ENCODE measurements at places on chromosomes 2 and 18.

- no peak for DNase-seq
Measured at GRCh38 chr2:201157694-201158093, 25.2 kb upstream of the CASP10 start.

GRCh38 chr18:31983020-31983419 lies 35.6 kb upstream of the RNF125 start:
- no peak for DNase-seq

DNA sequence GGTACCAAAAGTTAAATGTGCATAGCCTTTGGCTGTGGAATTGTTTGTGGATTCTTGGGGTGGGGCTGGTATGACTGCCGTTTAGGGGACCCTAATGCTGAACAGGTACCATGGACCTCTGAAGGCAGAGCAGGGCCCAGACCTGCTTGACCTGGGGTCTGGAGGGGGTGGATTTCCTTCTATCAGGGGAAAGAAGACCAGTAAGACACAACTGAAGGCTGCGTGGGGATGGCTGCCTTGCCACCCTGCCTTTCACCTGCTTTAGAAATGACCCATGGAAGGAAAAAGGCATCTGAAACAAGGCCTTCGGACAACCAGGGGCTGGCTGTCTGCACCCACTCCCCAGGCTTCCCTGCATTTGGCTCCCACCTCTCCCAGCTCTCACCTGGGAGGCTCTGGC lies 17.7 kb upstream of the RESP18 start:
- no peak for DNase-seq

GRCh38 chr2:241795021-241795999 lies 13.7 kb upstream of the NEU4 start:
- DNase-seq = no peak

GRCh38 chr2:39595116-39595515 lies 70.6 kb upstream of the TMEM178A start:
- no peak for DNase-seq

- no peak for DNase-seq
Measured at GRCh38 chr2:49686291-49686690, 532.0 kb upstream of the FSHR start.

- DNase-seq = no peak
Measured at GRCh38 chr2:3759331-3759730, 56.0 kb downstream of the DCDC2C start.

- DNase-seq = no peak
Measured at GRCh38 chr18:29892960-29893558, 1149.5 kb downstream of the DSC3 start.
